ENCODE measurements at places on chromosomes 5 and 9. TPM values are rescaled to one million over a fixed set of nuclear protein-coding genes. Genes with fewer than 3 reads are reported as not detected.

CD180 gene
- polyA plus RNA-seq, result 1.1 TPM

SNX24 gene
- polyA plus RNA-seq, result 28.4 TPM

- no peak for DNase-seq
Measured at GRCh38 chr5:13692172-13692571, 252.3 kb downstream of the DNAH5 start.

DNA sequence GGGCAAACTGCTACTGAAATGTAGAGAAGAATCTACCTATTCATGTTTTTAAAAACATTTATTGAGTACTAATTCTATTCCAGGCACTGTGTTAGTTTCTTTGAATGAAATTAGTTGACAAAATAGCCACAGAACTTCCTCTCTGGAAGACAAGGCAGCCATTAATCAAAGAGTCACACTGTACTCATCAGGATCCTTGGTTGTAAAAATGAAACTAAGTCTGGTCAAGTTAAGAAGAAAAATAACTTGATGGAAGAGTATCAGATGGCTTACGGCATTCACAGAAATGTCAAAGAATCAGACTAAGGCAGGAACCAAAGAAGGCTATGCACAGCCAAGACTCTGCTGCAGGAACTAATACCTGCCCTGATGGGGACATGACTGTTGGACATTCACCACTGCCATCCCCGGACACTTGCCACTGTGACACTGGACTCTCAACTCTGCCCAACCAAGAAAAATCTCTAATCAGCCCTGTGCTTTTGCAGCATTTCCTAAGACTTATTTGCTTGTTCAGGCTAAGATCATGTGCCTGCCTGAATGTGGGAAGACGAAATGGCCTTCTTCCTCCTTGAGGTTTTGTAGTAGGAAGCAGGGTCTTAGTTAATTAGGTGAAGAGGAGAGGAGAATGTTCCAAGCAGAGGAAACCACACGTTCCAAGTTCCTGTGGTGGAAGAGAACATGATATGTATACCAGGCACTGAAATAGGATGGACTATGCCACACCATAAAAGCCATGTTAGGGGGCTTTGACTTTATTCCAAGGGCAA is 23.3 kb upstream of the NDUFB6 start:
- DNase-seq, result no peak

- DNase-seq, result no peak
Measured at GRCh38 chr5:73867345-73868335, 241.6 kb downstream of the ARHGEF28 start.

DNA sequence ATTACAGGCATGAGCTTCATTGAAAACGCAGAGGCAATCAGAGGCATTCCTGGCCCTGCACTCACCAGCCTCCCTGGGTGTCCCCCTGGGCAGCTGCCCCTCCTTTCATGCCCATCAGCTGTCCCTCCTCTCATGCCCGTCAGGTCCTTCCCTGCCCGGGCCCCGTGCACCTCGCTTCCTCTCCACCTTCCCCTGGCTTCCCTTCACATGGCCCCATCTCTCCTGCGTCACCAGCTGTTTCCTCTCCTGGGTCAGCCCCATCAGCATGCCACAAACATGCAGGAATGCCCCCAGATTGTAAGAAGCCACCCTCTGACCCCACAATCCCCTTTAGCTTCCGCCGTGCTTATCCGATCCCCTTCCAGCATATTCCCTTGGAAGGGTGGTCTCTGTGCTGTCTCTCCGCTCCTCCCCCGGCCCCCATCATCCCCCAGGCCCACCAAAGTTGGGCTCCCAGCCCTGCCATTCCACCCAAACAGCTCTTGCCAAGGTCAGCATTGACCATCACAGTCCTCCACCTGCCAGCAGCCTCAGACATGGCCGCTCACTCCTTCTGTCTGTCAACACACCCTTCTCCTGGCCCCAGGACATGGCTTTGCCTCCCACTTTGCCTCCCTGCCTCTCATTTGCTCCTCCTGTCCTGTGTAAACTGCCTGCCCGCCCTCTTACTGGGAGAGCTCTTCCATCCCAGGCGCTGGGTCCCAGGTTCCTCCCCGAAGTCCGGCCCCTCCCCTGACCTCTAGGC is 98.6 kb upstream of the IER5L start:
- no peak for DNase-seq
